ENCODE measurements at places on chromosomes 11 and 22.

GRCh38 chr11:120522736-120523135 lies 11.2 kb downstream of the GRIK4 start:
- DNase-seq, result no peak

- DNase-seq, result no peak
Observed at GRCh38 chr22:45238076-45238956, 2.4 kb downstream of the KIAA0930 start.

- DNase-seq, result no peak
Observed at GRCh38 chr11:46916286-46917108, 1.9 kb downstream of the LRP4 start.

DNA sequence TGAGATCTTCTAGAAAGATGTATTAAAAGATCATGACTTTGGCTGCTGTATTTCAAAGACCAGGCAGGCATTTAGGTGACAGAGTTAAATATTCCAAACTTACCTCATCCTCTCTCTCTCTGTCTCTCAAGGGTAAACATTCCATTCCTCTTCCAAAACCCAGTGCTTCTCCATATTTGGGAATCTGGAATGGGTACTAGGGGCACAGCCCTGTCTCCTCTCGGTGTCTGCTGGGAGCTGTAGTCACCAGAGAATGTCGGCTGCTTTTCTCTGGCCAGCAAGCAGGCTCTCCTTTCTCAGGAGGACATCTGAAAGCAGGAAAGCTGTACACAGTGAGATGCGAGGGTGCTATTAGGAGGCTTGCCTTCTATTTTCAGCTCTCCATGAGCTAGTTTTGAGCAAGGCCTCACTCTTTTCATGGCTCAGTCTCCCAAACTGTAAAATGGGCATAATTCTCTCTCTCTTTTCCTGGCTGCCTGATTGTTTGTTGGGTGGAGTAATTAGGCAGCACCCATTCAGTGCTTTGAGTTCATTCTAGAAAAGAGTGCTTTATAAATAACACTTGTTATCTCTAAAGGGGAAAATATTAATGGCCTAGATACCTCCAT lies 9.3 kb upstream of the PEX26 start:
- DNase-seq, result no peak

GRCh38 chr11:114102993-114103896 lies 43.7 kb downstream of the ZBTB16 start:
- DNase-seq, result no peak

GRCh38 chr11:125211191-125211947 lies 46.8 kb downstream of the PKNOX2 start:
- DNase-seq, result no peak

- DNase-seq, result no peak
Observed at GRCh38 chr11:3929649-3930048, 74.2 kb downstream of the STIM1 start.

GRCh38 chr11:17873586-17873985 lies 139.0 kb downstream of the KCNC1 start:
- no peak for DNase-seq

DNA sequence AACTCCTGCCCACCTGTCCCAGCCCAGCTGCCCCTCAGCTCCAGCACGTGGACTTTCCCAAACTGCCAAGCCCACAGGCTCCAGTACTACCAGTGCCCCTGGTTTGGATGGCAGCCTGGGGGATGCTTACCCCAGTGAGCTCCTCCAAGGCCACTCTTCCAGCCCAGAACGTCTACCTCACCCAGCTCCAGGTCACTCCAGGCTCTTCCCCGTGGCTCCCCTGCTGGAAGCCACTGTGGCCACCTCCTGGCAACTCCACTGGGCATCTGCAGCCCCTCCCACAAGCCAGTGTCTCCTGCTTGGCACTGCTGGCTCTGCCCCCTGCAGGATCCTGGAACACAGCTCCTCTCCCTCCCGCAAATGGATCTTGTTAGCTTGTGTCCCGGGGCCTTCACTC lies 29.3 kb downstream of the LMO1 start:
- DNase-seq, result no peak

GRCh38 chr22:42261296-42261695 lies 9.2 kb downstream of the TCF20 start:
- no peak for DNase-seq

GRCh38 chr11:122199661-122200060 lies 83.6 kb upstream of the BLID start:
- no peak for DNase-seq

DNA sequence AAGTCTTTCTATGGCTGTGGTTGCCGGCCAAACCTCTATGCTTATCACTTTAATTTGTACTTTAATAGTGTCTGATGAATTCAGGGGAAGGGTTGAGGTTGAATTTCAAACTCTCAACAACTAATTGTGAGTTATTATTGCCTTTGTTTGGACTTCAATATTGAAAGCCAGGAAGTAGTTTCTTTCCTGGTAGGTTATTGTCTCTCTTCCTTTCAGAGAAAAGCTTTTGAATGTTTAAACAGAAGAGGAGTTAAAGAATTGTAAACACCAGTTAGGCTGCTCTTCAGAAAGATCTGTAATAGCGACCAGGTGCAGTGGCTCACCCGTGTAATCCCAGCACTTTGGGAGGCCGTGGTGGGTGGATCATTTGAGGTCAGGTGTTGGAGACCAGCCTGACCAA lies 22.2 kb downstream of the NNMT start:
- no peak for DNase-seq

DNA sequence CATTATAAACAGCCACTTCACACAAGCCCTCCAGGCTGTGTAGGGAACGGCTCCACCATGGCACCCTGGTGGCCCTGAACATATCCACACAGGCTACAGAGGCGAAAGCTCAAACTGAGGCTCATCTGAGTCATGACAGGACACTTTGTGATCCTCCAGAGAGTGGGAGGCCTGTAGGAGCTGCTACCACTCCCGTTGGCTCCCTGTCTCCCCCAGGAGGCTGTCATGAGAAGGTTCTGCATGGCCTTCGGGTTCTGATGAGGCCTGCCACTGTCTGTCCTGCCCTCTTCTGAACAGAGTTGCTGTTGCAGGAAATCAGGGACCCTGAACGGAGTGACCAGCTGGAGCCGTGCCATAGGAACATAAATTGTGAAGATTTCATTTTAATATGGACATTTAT lies 23.8 kb upstream of the ALDH3B2 start:
- peak; percentile 6 for DNase-seq

- DNase-seq, result no peak
Observed at GRCh38 chr22:29625090-29625825, 21.8 kb downstream of the NF2 start.

DNA sequence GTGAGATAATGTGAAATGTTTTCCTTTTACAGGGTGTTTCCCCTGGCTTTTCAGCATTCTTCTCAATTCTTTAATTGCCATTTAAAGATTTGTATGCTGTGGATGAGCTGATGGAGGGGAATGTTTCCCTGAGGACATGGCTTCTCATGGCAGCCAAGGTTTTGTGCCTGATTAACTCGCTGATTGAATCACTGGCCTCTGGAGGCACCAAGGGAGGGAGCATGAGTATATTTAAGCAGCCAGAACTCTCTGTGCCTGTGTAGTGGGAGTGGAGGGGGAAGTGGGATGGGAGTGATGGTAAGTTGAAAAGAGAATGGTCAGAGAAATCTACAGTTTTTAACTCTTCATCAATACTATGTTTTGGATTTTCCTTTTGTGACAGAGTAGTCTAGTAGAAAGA lies 88.7 kb downstream of the STIM1 start:
- no peak for DNase-seq

- no peak for DNase-seq
Observed at GRCh38 chr22:48781391-48781790, 1046.3 kb downstream of the BRD1 start.

DNA sequence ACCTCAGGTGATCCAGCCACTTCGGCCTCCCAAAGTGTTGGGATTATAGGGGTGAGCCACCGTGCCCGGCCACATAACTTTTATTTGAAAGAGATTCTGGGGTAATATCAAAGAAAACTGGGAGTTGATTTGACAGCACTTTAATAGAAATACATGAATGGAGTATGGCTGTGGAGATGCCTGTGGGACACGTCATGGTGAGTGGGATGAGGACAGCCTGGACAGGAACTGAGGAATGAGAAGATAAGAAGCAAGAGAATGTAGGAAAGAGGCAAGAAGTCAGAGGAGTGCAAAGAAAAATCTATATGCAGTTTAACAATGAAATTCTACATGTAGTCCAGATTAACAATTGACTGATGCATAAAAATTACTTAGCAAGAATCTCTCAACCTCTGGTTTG lies 31.0 kb downstream of the SLC22A6 start:
- DNase-seq, result no peak

- DNase-seq, result no peak
Observed at GRCh38 chr11:22249871-22250270, 57.0 kb downstream of the ANO5 start.

- no peak for DNase-seq
Observed at GRCh38 chr11:70328556-70328955, 58.1 kb downstream of the PPFIA1 start.

GRCh38 chr22:25100948-25101347 lies 98.7 kb upstream of the CRYBB3 start:
- DNase-seq, result no peak

Measured in stimulated activated CD8-positive, alpha-beta memory T cell treated with anti-CD3 and anti-CD28 coated beads, Interleukin-2, amount 100 ng/mL, for 48 hours (primary cell).